Activated CD4-positive, alpha-beta T cell treated with anti-CD3 and anti-CD28 coated beads for 36 hours (primary cell): ENCODE measurements at places on chromosomes 1 and 21. TPM values are rescaled to one million over a fixed set of nuclear protein-coding genes. Genes with fewer than 3 reads are reported as not detected.

GRCh38 chr21:18951271-18952038 lies 547.9 kb upstream of the TMPRSS15 start:
- no peaks in the 10 kb centered on the region for H3K27me3 ChIP-seq
- DNase-seq = peak; percentile 13
- H3K4me3 ChIP-seq = no peak overlapping the region
- no peaks in the 10 kb centered on the region for H3K36me3 ChIP-seq
- no peaks in the 10 kb centered on the region for H3K4me1 ChIP-seq

DNA sequence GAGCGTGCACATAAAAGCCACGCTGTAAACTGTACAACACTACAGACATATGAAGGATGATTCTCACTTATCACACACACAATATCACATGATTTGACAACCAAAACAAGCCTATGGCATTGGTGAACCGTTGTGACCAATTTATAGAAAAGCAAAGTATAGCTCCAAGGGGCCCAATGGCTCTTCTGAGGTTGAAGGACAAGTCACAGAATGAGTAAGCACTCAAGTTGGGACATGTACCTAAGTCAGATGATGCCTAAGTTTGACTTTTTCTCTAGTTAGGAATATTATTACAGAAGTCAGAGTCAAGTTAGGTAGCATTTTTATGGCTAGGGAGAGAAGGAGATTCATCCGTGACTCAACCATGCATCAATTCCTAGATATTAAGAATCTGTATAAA lies 45.7 kb downstream of the PLPP3 start:
- no peak overlapping the region for H3K4me3 ChIP-seq
- H3K27ac ChIP-seq = no peak overlapping the region

Gene PTPRU
- 0.89 TPM for total RNA-seq

DNA sequence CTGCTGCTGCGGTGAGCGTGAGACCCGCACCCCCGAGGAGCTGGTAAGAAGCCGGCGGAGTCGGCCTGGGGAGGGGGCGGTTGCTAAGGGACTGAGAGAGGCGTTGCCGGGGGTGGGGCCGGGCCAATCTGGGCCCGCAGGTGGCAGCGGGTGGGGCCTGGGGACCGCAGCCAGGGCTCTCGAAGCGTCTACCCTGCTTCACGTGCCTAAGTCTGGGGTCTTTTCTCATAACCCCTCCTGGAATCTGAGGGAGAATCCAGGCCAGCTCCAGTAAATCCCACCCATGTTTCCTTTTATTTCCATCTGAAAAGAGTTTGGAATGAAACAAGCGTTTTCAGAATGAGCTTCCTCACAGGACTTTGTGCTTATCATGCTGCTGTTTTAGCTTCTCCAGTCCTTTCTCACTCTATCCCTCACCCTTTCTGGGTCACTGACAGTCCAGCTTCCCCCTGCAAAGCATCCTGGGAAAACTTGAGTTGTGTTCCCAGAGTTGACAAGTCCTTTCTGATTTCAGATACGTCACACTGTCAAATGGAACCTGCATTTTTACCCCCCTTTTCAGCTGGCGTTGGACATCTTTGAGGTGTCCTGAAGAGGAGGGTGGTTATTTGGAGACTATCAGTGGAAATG lies 431 bp downstream of the CLCN6 start:
- no peaks in the 10 kb centered on the region for H3K27me3 ChIP-seq
- no peak for DNase-seq
- peaks cover 57% of the 10 kb centered on the region for H3K4me1 ChIP-seq
- peaks cover 12% of the 10 kb centered on the region for H3K36me3 ChIP-seq
- peak overlapping the region; percentile 87 for H3K27ac ChIP-seq

- H3K4me3 ChIP-seq = no peak overlapping the region
- H3K36me3 ChIP-seq = no peaks in the 10 kb centered on the region
- H3K4me1 ChIP-seq = no peaks in the 10 kb centered on the region
- no peak for DNase-seq
- H3K27me3 ChIP-seq = peaks cover 11% of the 10 kb centered on the region
These were observed 92.4 kb upstream of the ERG start for GRCh38 chr21:38590449-38591217.

DNA sequence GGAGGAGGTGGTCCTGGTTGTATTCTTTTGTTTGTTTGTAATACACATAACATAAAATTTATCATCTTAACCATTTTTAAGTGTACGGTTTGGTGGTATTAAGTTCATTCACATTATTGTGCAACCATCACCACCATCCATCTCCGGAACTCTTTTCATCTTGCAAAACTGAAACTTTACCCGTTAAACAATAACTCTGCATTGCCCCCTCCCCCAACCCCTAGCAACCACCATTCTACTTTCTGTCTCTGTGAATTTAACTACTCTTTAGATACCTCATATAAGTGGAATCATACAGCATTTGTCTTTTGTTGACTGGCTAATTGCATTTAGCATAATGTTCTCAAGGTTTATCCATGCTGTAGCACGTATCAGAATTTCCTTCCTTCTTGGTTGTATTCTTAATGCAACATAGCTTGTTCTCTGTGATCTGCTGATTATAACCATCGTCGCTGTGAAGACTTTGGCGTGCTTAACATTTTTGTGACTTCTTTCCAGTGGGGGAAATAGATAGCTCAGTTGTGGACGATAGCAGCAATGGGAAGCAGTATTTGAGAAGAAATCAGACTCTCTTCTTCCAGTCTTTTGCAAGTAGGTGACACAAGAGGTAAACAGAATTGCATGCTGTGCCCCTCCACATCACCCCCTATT lies 117.5 kb upstream of the HOOK1 start:
- no peaks in the 10 kb centered on the region for H3K27me3 ChIP-seq
- no peaks in the 10 kb centered on the region for H3K36me3 ChIP-seq
- DNase-seq = peak; percentile 58
- H3K27ac ChIP-seq = peak overlapping the region; percentile 72
- peaks cover 21% of the 10 kb centered on the region for H3K4me1 ChIP-seq

Gene ZMYM1
- 5.7 TPM for total RNA-seq

DNA sequence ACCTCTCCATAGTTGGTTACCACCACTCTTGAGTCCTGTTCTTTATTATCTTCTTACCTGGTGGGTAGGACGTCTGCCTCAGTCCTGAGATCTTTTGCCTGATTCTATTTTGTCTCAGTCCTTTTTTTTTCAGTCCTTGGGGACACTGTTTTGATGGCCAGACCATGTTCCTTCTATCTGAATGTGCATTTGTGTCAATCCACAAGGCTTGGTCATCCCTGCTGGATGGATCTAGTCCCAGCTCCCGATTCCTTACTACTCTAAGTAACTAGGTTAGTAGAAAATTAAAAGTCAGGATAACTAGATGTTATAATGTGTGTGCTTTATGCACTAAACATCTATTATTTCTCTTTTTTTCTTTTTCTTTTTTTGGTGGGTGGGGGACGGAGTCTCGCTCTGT lies 28.1 kb upstream of the AK4 start:
- peaks cover 10% of the 10 kb centered on the region for H3K27me3 ChIP-seq
- no peak overlapping the region for H3K27ac ChIP-seq
- no peaks in the 10 kb centered on the region for H3K36me3 ChIP-seq
- no peak overlapping the region for H3K4me3 ChIP-seq
- no peaks in the 10 kb centered on the region for H3K4me1 ChIP-seq
- DNase-seq = no peak

DNA sequence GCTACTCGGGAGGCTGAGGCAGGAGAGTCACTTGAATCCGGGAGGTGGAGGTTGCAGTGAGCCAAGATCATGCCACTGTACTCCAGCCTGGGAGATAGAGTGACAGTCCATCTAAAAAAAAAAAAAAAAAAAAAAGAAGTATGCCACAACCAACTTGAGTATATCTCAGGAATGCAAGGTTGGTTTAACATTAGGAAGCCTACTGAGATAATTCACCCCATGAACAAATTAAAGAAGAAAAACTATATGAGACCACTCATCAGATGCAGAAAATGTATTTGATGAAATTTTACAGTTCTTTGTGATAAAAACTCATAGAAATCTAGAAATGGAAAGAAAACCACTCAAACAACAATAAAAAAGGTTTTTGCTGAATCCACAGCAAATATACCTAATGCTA lies 373.8 kb downstream of the LMO4 start:
- DNase-seq = no peak
- H3K4me3 ChIP-seq = no peak overlapping the region
- no peak overlapping the region for H3K27ac ChIP-seq
- no peaks in the 10 kb centered on the region for H3K36me3 ChIP-seq

Gene REN
- not detected for total RNA-seq

DNA sequence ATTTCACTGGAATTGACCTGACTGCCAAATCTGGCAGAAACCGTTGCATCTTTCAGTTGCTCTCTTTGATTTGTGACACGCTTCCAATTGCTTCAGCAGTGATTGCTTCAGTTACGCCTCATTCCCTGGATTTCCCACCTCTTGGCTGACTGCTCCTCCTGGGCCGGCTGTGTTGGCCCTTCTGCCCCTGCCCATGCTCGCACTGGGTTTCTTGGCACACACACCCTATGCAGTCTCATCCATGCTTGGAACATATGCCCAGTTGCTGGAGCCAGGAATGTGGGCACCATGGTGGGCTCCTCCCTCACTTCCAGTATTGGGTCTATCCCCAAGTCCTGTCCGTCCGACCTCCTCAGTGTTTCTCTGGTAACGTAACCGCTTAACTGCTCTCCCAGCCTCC lies 2.2 kb upstream of the ZBTB21 start:
- DNase-seq = no peak
- peak overlapping the region; percentile 3 for H3K4me3 ChIP-seq
- H3K4me1 ChIP-seq = peaks cover 8% of the 10 kb centered on the region
- no peak overlapping the region for H3K27ac ChIP-seq
- no peaks in the 10 kb centered on the region for H3K27me3 ChIP-seq

DNA sequence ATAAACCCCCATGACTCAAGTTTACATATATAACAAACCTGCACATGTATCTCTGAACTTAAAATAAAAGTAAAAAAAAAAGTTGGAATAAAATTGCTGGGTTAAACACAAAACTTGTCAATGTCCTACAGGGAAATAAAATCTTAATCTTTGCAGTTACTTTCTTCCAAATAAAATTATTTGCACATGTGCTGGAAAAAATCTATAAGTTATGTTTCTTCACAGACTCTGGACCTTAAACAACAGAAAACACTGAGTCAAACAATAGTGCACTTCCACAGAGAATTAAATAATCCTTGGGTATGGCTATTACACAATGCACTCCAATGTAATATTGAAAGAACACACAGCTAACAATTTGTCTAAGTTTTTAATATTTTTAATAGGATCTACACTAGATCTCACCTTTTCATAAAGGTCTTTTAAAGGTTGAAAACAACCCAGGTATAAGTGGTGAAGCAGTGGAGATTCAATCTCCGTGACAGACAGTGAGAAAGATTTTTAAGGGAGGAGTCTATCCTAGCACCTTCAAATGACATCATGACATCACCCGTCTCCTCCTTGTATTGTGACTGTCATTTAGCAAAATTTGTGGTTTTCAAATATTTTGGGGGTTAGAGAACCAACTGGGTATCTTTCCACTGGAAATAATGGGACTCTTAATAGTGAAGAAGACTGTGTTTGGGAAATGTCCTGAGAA lies 25.2 kb upstream of the FGGY start:
- H3K4me3 ChIP-seq = no peak overlapping the region
- no peak for DNase-seq

- H3K4me1 ChIP-seq = no peaks in the 10 kb centered on the region
- H3K4me3 ChIP-seq = no peak within 1 kb of the TSS
- peaks cover 4% of the 10 kb centered on the region for H3K36me3 ChIP-seq
- no peak within 1 kb of the TSS for H3K27ac ChIP-seq
- no peaks in the 10 kb centered on the region for H3K27me3 ChIP-seq
These were observed at the start of gene ELF3 for GRCh38 chr1:202010180-202011015. Gene ELF3 (plus strand): TSS chr1:202010587. CDS start chr1:202011137, 550 bp downstream.

- peak; percentile 48 for DNase-seq
- H3K4me3 ChIP-seq = peak overlapping the region; percentile 70
- H3K27me3 ChIP-seq = peaks cover 10% of the 10 kb centered on the region
- H3K36me3 ChIP-seq = no peaks in the 10 kb centered on the region
These were observed 611 bp downstream of the HSPG2 start for GRCh38 chr1:21936366-21937031.

DNA sequence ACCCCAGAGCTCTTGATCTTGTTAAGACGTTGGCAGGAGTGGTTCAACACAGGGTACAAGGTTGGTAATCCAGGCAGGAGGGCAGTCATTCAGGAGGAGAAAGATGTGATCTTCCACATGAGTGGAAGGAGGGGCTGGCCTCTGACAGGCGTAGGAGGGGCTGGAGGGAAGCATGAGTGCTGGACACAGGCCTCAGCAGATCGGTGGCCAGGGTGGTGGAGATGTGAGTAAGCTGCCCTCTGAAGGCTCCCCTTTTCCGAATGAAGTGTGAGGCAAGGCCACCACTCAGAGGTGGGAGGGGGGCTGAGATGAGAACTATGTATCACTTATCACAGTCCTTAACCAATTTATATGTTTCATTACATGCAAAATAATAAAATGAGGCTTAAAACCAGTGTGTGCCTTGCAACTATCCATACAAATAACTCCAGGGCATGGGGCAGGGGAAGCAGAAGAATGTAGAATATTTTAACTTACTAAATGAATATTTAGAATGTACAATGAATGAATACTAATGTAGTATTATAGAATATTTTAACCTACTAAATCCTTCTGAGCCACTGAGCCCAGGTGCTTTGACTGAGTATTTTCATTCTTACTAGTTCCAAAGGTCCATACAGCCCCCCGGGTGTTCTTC lies 103.5 kb upstream of the TLR5 start:
- H3K27me3 ChIP-seq = no peaks in the 10 kb centered on the region
- no peak overlapping the region for H3K4me3 ChIP-seq
- H3K36me3 ChIP-seq = no peaks in the 10 kb centered on the region
- peaks cover 37% of the 10 kb centered on the region for H3K4me1 ChIP-seq

GRCh38 chr21:26461500-26461899 lies 111.6 kb downstream of the CYYR1 start:
- H3K4me3 ChIP-seq = no peak overlapping the region
- peaks cover 6% of the 10 kb centered on the region for H3K27me3 ChIP-seq
- H3K27ac ChIP-seq = no peak overlapping the region
- no peak for DNase-seq

Gene NHLH1
- total RNA-seq = 0.32 TPM

- H3K4me1 ChIP-seq = peaks cover 23% of the 10 kb centered on the region
- H3K36me3 ChIP-seq = no peaks in the 10 kb centered on the region
- no peak overlapping the region for H3K4me3 ChIP-seq
- no peak for DNase-seq
- H3K27ac ChIP-seq = peak overlapping the region; percentile 17
These were observed 32.2 kb downstream of the BATF3 start for GRCh38 chr1:212667223-212668139.

DNA sequence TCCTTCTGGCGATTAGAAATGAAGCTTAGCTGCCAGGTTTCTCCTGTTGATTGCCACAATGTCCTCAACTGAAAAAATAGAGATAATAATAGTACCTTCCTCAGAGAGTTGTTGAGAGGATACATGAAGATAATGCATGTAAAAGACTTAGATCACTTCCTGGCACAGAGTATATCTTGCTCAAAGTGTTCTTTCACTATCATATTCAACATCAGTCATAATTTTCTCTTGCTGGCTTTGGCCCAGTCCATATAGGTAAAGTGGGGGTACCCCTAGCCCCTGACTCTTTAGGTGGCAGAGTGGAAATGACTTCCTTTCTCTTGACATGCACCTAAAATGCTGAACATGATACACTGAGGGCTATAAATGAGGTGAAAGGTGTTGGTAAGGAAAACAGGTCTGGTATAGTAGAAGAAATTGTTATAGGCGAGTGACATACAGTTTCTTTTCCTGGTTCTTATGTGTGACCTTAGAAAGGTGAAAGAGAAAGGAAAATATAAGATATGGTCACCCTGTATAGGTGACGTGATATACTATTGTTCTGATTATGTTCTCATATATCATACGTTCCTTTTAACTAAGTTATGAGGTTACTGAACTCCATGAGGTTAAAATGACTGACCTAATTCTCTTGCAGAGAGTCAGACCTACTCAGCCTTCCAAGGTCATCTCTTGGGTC lies 209.9 kb upstream of the DEPDC1 start:
- no peaks in the 10 kb centered on the region for H3K4me1 ChIP-seq
- H3K27ac ChIP-seq = no peak overlapping the region
- no peaks in the 10 kb centered on the region for H3K27me3 ChIP-seq
- DNase-seq = no peak
- H3K36me3 ChIP-seq = no peaks in the 10 kb centered on the region
